ENCODE measurements at places on chromosomes 5 and 9. TPM values are rescaled to one million over a fixed set of nuclear protein-coding genes. Genes with fewer than 3 reads are reported as not detected.

Gene F12
- polyA plus RNA-seq: 0.56 TPM

Gene WDR38
- polyA plus RNA-seq: not detected

Gene C1QTNF3
- polyA plus RNA-seq: 0.62 TPM

Gene OTULINL
- polyA plus RNA-seq: 0.30 TPM

Gene ALDOB
- polyA plus RNA-seq: not detected

Gene RAD23B
- 24.9 TPM for polyA plus RNA-seq

Gene TXNDC8
- polyA plus RNA-seq: not detected
